ENCODE measurements at places on chromosomes 4 and X.

DNA sequence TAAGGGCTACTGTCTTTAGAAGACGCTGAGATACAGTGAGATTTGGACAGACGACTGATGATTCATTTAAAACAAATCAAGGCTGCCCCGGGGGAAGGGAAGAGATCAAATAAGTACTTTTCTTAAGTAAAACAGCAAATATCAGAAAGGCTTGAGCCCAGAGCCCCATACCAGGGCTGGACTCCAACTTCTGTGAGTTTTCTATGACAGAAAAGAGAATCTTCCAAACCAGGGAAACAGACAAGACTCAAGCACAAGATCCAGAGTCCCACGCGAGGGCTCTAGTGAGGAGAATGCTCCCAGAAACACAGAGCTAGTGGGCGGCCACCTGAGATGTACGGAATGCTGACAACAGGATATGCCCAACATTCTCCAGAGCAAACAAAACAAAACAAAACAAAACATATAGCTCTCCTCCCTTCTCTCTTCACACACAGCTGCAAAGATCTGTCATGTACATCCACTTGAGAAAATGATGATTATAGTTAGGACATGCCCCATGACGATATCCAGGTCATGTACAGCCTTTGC is 13.1 kb downstream of the ACSL1 start:
- DNase-seq: no peak

DNA sequence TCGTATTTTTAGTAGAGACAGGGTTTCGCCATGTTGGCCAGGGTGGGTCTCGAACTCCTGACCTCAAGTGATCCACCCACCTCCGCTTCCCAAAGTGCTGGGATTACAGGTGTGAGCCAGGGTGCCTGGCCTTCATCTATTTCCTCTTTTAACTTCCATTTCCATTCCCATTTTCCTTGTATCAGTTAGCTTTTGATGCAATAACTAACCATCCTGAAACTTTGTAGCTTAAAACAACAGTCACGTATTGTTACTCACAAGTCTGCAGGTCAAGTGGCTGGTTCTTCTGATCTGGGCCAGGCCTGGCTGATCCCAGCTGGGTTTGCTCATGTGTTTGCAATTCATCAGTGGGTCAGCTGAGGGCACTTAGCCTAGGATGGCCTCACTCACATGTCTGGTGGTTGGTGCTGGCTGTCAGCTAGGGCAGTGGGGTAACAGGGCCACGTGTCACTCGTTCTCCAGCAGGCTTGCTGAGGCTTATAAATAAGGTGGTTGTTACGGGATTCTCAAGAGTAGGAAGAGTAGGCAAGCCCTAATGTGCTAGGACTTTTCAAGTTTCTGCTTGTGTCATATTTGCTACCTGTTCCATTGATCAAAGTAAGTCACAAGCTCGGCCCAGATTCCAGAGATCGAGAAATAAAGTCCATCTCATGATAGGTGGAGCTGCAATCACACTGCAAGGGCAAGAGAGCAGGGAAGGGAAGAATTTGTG is 88.2 kb downstream of the SOWAHB start:
- no peak for DNase-seq

GRCh38 chrX:40440866-40441265 is 139.9 kb upstream of the ATP6AP2 start:
- no peak for DNase-seq

DNA sequence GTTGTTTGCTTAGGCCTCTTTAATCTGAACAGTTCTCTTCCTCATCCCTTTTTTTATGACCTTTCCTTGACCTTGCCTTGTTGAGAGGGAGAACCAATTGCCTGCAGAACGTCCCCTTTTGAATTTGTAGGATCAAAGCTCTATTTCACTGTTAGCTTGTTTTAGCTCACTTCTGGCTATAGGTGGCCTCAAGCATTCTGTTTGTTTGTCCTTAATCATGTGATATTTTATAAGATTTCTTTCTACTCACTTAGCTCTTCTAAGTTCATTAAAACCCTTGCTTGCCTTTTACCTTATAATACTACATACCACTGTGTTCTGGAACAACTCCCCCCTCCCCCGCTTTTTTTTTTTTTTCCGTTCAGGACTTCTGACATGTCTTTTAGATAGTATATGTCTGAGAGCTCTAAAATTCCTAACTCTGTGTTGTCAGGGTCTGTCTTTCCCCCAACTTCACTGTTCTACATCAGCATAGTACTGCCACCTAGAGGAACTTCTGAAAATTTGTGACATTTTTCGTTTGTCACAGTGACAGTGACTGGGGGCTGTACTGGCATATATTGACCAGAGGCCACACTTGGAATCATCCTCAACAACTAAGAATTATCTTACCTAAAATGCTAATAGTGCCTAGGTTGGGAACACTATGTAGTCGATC is 128.5 kb downstream of the LARP7 start:
- DNase-seq: no peak

- DNase-seq: no peak
These were observed 9.5 kb downstream of the IDS start for GRCh38 chrX:149495573-149496071.

DNA sequence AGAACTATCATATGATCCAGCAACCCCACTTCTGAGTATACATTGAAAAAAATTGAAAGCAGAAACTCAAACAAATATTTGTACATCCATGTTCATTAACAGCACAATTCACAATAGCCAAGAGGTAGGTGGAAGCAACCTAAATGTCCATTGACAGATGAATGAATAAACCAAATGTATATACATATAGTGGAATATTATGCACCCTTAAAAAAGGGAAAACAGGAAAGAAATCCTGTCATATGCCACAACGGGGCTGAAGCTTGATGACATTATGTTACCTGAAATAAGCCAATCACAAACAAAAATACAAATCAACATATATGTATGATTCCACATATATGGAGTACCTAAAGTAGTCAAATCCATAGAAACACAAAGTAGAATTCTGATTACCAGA is 68.0 kb downstream of the ZAR1 start:
- DNase-seq: no peak
